ENCODE measurements at places on chromosomes 16 and 17.

- DNase-seq, result no peak
Observed at GRCh38 chr17:42920922-42921321, 20.3 kb downstream of the G6PC1 start.

DNA sequence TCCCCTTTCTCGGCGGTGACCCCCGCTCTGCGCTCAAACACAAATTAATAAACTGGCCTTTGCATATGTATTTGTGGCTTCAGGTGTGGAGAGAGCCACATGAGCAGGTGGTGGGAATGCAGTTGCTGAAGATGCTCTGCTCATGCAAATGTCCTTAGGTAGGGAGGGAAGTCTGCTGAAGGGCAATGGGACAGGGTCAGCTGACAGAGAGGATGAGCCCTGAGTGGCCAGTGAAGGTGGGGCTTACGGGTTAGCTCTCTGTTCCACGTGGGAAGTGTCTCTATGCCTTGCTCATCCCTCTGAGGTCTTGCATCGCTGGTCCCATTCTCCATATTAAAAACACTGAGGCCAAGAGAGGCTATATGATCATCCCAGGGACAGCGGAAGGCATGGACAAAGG lies 74.2 kb upstream of the CCL1 start:
- no peak for DNase-seq

DNA sequence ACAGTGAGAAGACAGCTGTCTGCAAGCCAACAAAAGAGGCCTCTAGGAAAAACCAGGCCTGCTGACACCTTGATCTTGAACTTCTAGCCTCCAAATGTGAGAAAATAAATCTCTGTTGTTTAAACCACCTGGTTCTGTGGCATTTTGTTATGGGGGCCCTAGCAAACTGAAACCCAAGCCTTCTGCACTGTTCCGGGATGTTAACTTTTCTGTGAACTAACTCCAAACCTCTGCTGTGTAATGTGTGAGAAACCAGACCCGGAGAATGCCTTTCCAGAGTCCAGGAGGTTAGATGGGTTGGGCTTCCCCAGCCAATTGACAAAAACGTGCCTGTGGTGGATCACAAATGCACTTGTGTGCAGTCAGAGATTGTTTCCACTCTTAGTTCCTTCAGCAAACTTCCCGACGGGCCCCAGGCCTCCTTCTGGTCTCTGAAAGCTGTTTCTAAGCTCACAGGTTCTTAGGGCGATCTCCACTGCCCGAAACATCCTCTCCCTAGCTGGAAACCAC lies 13.6 kb upstream of the GGA2 start:
- no peak for DNase-seq

DNA sequence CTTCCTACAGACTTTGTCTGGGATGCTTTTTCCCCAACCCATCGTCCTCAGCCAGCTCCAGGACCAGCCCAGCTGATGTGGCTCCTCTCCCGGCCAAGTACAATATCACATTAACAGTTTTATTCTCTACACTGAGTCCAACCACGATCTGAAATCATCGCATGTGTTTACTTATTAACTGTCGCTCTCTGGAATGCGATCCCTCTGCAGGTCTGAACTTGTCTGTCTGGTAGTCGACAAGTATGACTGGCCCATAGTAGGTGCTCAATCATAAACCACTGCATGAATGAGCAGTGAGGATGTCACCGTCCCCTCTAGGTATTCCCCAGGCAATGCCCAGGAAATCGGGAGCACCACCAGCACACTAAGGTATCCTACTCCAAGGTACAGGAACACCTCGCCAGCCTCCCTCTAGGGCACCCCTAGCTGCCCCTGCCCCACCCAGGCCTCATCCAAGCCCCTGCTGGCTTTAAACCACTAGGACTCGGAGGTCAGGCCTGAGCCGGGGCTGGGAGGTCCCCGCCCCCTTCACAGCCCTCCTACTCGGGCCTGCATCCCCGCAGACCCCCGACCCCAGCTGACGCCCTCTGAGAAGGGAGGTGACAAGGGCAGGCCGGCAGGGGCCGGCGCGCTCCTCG lies 27.7 kb downstream of the RTN4RL1 start:
- DNase-seq, result no peak

GRCh38 chr16:29644338-29644857 lies 18.6 kb upstream of the SPN start:
- no peak for DNase-seq

- no peak for DNase-seq
Observed at GRCh38 chr16:1258225-1258600, 2.3 kb downstream of the TPSD1 start.

GRCh38 chr17:909642-910323 lies 69.8 kb downstream of the NXN start:
- no peak for DNase-seq

GRCh38 chr17:3845291-3845620 lies 790 bp downstream of the NCBP3 start:
- no peak for DNase-seq

DNA sequence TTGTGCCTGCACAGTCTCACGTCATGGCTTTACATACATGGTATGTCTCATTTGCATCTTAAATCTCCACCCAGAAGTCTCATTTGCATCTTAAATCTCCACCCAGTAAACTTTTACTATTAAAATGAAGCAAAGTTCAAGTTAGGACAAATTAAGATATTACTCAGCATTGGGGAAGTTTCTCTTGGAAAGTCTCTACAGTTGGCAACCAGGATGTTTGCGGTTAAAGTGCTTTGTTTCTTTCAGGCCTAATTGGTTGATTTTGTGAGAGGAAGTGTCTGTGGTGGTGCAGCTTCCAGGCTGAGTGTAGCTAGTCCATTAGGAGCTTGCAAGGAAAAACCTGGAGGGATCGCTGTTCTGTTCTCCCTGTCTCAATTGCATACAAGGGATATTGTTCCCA lies 1373.3 kb upstream of the GOT2 start:
- DNase-seq, result no peak

DNA sequence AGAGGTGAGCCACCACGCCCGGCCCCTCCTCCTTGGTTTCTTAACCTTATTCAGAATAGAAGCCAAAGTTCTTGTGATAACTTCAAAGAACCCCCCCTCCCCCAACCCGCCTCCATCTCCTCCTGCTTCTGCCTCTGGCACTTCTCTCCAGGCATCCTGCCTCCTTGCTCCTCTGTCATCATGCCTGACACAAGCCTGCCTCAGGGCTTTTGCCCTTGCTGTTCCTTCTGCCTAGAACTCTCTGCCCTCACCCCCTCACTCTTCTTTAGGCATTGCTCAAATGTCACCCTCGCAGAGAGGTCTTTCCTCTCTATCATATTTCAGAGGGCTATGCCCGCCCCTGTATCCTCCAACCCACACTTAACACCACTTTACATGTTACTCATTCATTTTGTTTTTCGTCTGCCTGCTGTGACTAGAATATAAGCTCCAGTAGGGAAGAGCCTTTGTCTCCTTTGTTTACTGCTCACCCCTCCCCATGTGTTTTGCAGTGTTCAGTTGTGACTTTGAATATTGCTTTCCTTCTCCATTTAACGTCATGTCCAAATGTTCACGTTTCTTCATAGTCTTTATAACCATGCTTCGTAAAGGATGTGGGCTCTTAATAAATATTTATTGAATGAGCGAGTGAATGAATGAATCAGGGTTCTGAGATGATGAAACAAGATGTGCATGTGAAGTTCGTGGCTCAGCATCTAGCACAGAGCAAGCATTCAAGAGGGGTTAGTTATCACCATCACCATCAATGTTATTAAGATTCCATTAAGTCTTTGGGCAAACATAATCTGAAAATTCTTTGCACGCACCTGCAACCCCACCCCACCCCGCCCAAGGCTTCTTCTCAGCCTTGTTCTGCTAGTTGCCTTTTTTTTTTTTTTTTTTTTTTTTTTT lies 186.2 kb upstream of the WSCD1 start:
- no peak for DNase-seq

- no peak for DNase-seq
Observed at GRCh38 chr16:27428026-27428785, 26.2 kb downstream of the IL21R start.

DNA sequence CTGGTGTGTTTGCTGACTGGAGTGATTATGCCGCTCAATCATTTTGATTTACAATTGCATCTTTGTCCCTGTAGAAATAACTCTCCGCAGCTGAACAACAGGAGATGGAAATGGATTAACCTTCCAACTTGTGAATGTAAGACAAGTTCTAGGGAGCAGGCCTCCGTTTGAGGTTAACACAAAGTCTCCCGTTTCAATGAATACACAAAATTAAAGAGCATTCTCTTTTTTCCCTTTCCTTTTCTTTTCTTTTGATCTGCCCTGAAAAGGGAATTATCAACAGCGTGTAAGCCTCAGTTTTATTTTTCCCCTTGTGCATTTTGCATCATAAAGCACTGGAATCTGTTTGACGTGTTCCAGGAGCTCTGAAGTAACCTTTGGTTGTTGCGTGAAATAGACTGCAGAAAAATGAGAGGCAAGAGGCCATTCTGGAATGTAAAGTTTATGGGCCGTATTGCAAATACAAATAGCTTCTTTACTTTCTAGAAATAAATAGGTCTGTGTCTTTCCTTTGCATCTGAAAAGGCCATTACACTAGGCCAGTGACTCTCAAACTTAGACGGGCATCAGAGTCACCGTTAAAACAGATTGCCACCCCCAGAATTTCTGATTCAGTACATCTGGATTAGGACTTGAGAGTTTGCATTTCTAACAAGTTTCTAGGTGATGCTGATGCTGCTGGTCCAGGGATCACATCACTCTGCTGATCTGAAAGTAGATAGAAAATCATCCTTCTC lies 164.7 kb downstream of the ZNF18 start:
- no peak for DNase-seq

GRCh38 chr16:52783616-52784015 lies 236.7 kb upstream of the TOX3 start:
- no peak for DNase-seq

DNA sequence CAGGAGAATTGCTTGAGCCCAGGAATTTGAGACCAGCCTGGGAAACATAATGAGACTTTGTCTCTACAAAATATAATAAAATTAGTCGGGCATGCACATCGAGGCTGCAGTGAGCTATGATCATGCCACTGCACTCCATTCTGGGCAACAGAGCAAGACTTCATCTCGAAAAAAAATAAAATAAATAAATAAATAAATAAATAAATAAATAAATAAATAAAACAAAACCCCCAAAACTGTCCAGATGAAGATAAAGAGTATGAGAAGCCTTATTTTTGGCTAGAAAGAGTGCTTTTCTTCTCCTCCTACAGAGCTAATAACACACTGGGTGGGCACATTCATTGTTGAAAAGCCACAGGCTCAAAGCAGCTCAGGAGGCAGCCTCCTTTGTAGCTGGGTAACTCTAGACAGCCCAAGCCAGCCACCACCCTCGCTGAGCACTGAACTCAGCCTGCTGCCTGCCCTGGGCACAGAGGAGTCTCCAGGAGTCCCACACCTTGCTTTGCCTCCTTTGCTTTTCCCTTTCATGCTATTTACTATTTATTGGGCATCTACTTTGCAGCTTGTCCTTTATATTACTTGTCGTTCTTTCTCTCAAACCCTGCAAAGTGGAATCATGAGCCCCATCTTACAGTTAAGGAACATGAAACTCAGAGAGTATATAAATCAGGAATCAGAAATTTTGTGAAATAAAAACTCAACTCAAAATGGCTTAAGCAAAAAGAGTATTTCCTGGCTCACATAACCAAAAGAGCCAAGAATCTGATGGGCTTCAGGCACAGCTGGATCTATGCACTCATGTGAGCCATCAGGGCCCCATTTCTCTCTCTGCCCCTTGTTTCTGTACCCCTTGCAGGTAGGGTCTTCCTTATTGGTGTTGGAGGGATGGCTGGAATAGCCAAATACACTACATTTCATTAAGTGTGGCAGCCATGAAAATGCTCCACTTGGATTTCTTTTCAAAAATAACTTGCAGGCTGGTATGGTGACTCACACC lies 18.1 kb upstream of the C16orf87 start:
- no peak for DNase-seq

DNA sequence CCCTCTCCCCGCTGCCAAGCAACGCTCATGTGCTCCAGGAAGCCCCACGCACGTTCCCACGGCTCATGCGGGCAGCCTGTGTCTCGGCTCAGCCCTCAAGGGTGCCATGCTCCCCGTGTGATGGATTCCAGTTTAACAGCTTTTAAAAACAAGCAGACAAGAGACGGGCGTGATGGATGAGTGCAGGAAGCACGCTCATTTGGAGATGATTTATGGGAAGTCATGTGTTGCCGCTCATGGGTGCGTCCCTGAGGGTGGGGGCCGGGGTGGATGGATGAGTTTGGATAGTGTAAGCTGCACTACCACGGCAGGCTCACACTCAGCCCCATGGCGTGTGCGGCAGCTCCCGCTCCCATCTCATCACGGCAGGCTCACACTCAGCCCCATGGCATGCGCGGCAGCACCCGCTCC lies 132.8 kb downstream of the RBFOX3 start:
- no peak for DNase-seq

DNA sequence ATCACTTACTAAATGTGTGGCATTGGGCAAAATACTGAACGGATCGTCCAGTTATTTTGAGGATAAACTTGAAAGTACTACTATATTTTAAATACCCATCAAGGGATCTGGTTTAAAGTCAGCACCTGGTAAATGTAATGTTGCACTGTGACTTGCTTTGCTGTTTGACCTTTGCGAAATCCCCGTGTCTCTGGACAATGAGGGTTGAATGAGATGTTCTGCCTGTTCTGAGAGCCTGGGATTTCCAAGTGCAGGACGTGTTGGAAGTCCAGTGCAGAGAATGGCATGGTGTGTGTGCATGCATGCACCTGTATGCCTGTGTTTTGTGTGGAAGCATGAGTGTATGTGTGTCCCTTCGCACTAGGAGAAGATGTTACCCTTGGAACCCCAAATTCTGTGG lies 106.6 kb downstream of the N4BP1 start:
- DNase-seq, result no peak

GRCh38 chr16:14448879-14449278 lies 181.2 kb downstream of the PARN start:
- DNase-seq, result no peak

GRCh38 chr17:47225436-47225858 lies 16.3 kb downstream of the MYL4 start:
- no peak for DNase-seq

- DNase-seq, result no peak
Observed at GRCh38 chr16:69566240-69566980, 644 bp downstream of the NFAT5 start.

GRCh38 chr16:25691519-25692091 lies at the start of gene HS3ST4:
TSS of gene HS3ST4 (plus strand) at chr16:25691959.
- no peak for DNase-seq

- DNase-seq, result no peak
Observed at GRCh38 chr17:39582658-39583057, 25.1 kb downstream of the NEUROD2 start.

- no peak for DNase-seq
Observed at GRCh38 chr17:44878627-44879221, 20.5 kb downstream of the EFTUD2 start.

- DNase-seq, result no peak
Observed at GRCh38 chr16:2465653-2466415, 5.3 kb upstream of the NTN3 start.

DNA sequence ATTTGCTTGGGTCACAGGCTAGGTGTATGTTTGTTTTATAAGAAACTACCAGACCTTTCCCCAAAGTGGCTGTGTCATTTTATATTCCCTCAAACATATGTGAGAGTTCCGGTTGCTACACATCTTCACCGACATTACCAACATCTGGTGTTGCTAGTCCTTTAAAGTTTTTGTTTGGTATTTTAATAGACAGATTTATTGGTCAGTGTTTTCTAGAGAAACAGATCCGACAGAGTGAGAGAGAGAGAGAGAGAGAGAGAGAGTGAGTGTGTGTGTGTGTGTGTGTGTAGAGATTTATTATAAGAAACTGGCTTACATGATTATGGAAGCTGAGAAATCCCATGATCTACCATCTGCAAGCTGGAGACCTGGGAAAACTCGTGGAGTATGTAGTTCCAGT lies 31.0 kb downstream of the LDHD start:
- no peak for DNase-seq
